ENCODE measurements at places on chromosomes 16 and 17.
A peak's percentile ranks its signal among the peaks of the same experiment; 100 is the strongest.

DNA sequence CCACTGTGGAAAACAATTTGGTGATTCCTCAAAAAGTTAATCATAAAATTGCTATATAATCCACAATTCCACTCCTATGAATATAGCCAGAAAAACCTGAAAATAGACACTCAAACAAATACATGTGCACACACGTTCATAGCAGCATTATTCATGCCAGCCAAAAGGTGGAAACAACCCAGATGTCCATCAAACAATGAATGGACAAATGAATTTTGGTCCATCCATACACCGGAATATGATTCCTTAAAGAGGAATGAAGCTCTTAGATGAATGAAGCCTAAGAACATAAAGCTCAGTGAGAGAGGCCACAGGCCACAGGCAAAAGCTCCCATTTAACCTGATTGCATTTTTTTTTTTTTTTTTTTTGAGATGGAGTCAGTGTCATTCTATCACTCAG lies 114.6 kb upstream of the TNRC6C start:
- peak; percentile 13 for DNase-seq

- peak; percentile 75 for DNase-seq
Measured at GRCh38 chr17:32783602-32784001, 93.3 kb downstream of the MYO1D start.

DNA sequence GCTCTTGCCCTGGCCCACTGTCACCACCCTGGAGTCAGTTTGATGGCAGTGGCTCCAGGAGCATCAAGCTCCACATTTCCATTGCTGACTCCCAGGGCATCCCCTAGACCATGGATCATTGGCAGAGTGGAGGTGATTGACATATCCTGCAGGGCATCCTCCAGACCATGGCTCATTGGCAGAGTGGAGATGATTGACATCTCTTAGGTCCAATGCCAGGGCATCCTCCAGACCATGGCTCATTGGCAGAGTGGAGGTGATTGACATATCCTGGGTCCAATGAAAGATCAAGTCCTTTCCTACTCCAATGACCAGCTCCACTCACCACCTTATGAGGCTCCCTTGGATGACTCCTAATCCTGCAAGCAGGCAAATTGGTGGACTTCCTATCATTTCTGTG lies 174.3 kb upstream of the NLRP1 start:
- DNase-seq = peak; percentile 46

DNA sequence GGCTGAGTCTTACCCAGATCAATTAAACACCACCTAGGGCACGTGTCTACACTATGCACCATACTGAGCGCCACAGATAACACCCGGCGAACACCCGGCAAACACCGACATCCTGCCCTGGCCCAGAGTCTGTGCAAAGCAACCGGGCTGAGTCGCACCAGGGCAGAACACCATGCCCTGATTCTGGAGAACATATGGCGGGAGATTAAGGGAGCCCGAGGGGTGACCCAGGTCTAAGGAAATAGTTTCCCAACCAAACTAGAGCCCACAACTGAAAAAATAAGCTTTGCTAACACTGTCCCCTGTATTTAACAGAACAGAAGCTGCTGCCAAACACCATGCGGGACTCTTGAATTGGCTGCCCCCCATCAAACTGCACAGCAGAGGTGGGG lies 22.1 kb downstream of the MYO18A start:
- DNase-seq = no peak

DNA sequence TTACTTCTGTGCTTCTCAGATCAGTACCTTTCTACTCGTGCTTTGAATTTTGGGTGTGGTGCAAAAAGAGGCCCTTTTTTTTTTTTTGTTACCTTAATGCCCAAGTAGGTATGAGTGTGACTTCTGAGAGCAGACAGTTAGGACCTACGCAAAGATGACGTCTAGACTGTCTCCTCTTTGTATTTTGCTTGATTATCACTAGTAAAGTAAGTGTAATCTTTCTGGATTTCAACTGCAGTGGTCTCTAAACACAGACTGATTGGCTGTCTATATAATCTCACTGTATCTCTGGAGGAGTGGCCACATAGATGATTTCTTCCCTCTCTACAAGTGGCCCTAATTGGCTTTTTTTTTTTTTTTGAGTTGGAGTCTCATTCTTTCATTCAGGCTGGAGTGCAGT lies 11.5 kb upstream of the CDK5R1 start:
- no peak for DNase-seq

DNA sequence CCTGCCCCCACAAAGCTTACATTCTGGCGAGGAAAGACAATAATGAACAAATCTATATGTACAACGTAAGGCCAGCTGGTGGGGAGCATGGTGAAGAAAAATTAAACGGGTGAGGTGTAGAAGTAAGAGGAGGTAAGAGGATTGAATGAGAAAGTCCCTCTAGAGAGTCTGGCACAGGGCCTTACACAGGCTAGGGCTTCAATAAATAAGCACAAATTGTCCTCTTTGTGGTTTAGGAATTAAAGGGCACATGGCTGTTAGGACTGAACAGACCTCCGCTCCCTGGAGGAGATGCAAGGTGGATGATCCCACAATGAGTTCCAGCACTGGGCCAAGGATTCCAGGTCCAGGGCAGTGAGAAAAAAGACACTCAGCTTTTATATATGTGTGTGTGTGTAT lies 43.1 kb upstream of the HAPSTR1 start:
- DNase-seq = no peak

DNA sequence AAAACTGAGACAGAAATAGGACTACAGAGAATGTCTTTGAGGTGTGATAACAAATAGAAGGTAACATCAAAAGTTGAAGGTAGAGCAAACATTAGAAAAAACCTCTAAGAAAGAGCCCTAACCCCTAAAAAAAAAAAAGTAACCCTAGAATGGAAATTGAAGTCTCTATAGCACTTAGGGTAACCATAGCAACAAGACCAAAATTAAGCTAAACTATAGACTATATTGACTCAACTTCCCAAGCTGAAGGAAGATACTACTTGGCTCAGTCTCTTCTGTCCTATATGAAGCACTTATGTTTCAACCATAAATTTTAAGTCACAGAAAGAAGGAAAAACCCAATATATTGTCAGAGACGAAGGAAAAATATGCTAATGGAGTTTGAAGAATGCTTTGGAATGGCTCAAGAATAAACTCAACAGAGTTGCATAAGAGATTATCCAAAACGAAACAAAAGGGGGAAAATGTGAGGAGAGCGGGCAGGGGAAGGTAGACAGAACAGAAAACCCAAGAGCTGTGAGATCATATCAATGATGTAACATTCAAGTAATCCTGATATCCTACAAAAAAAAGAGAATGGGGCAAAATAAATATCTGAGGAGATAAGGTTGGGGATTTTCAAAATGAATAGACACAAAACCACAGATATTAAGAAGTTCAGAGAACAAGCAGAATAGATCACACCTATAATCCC lies 88.4 kb downstream of the USP32 start:
- DNase-seq = no peak

- no peak for DNase-seq
Measured at GRCh38 chr16:85424260-85425073, 188.7 kb upstream of the GSE1 start.

GRCh38 chr17:19712436-19713004 lies 3.9 kb downstream of the SLC47A2 start:
- no peak for DNase-seq

DNA sequence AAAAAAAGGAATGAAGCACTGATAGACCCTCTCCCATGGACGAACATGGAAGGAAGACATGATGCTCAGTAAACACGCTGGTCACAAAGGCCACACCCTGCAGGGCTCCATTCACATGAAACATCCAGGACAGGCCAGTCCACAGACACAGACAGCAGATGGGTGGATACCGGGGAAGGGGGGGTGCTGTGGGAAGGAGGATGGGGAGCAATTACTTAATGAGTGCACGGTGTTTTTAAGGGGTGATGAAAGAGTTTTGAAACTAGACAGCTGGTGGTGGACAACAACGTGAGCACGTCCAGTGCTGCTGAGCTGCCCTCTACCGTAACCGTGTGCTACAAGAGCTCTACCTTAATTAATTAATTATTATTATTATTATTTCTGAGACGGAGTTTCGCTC lies 6.0 kb upstream of the SLC16A3 start:
- DNase-seq = no peak

GRCh38 chr17:67272312-67273047 lies 27.5 kb upstream of the HELZ start:
- no peak for DNase-seq

- no peak for DNase-seq
Measured at GRCh38 chr17:41256291-41256685, 1.1 kb downstream of the KRTAP9-9 start.

- no peak for DNase-seq
Measured at GRCh38 chr17:55190748-55191147, 74.0 kb upstream of the HLF start.

GRCh38 chr16:48137822-48138221 lies 18.0 kb downstream of the ABCC12 start:
- DNase-seq = no peak

DNA sequence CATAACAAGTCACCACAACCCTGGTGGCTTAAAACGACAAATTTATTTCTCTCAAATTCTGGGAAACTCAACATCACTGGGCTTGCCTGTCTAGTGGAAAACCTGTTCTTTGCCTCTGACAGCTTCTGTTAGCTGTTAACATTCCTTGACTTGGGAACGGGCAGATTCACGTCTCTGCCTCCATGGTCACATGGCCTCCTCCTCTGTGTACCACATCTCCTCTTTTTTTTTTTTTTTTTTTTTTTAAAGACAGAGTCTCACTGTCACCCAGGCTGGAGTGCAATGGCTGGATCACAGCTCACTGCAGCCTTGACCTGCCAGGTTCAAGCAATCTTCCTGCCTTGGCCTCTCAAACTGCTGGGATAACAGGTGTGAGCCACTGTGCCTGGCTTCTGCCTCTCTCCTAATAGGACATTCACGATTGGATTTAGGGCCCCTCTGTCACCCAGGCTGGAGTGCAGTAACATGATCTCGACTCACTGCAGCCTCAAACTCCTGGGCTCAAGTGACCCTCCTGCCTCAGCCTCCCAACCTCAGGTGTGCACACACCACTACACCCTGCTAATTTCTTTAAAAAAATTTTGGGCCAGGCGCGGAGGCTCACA lies 11.7 kb upstream of the LLGL1 start:
- no peak for DNase-seq

- DNase-seq = peak; percentile 59
Measured at GRCh38 chr17:58084317-58084981, 1.2 kb downstream of the DYNLL2 start.

GRCh38 chr16:89423681-89424260 lies 66.6 kb downstream of the ANKRD11 start:
- no peak for DNase-seq

DNA sequence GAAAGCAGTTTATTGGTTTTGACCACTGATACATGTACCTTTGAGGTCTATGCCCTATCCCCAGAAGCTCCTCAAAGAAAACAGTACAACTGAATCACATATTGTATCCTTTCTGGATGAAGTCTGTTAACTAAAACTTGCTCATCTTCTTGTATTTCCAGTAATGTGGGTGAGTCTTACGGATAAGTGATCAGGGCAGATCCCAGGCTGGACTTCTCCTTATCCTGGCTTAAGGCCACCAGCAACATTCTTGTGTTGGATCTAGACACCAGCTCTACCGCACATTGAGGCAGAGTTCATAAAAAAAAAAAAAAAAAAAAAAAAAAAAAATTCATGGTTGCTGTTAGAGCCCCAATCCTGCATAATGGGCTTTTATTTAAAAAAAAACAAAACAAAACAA lies 536.7 kb upstream of the HSBP1 start:
- no peak for DNase-seq

GRCh38 chr17:34095106-34095505 lies 160.0 kb upstream of the CCL2 start:
- DNase-seq = no peak

DNA sequence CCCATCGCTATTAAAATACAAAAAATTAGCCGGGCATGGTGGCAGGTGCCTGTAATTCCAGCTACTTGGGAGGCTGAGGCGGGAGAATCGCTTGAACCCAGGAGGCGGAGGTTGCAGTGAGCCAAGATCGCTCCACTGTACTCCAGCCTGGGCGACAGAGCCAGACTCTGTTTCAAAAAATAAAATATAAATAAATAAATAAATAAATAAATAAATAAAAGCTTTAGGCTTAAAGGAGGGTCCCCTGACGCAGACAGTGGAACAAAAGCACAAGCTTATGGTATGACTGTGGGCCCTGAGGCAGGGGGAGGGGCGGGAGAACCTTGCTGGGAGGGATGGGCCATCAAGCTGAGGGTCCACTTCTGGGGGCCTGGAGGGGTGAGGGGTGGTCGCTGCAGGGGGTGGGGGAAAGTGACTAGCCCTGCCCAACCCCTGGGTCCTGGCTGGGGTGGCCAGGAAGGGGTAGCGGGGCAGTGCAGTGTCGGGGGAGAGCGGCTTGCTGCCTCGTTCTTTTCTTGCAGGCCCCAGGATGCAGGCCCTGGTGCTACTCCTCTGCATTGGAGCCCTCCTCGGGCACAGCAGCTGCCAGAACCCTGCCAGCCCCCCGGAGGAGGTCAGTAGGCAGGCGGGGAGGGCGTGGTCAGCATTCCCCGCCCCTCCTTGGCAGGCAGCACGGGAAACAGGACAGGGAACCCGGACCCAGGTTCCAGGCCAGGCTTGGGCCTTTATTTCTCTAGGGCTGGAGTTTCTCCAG lies 4.7 kb downstream of the SERPINF1 start:
- peak; percentile 32 for DNase-seq

- peak; percentile 82 for DNase-seq
Measured at GRCh38 chr17:17140590-17140980, 65.5 kb downstream of the PLD6 start.

DNA sequence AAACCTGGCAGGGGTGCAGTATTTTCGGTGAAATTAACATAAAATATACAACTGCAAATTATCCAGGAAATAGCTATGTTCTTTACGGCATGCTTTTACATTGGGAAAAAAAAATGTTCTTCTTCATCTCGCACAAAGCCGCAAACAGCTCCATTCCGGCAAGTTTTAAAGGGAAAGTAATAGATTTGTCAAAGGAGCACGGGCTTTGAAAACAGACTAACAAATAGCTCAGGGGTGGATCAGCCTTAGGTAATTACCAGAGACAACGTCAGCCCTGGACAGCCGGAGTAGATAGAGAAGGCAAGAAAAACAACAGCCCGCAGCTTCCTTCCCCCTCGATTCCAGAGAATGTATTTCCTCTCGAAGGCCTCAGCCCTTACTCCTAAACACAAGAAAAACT lies 222.5 kb downstream of the C16orf78 start:
- no peak for DNase-seq

- no peak for DNase-seq
Measured at GRCh38 chr17:5800131-5800530, 215.8 kb upstream of the NLRP1 start.

GRCh38 chr16:88681084-88681680 lies 5.1 kb downstream of the SNAI3 start:
- DNase-seq = peak; percentile 66

DNA sequence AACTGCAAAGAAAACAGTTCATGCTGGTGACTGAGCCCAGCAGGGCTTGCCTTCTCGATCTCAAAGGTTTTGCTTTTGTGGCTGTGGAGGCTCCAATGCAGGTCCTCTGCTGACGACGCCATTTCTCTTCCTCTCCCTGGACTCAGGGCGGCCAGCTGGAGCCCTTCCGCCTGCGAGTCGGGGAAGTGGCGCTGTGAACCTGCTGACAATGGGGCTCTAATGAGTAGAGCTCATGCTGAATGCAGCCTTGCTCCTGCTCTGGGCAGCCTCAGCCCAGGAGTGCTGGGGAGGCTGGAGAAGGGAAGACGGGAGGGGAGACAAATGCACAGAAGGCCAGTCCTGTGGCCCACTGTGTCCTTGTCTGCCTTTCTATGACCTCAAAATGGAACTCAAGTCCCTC lies 43.8 kb downstream of the VAC14 start:
- no peak for DNase-seq

GRCh38 chr17:12024327-12024726 lies 3.6 kb downstream of the MAP2K4 start:
- peak; percentile 89 for DNase-seq

GRCh38 chr17:8314797-8315763 lies 5.0 kb downstream of the ARHGEF15 start:
- no peak for DNase-seq

GRCh38 chr17:40588552-40588951 lies 23.3 kb upstream of the CCR7 start:
- no peak for DNase-seq

Measured in epithelial cell of esophagus (primary cell).